ENCODE measurements at places on chromosomes 11 and 22. TPM values are rescaled to one million over a fixed set of nuclear protein-coding genes. Genes with fewer than 3 reads are reported as not detected.

Gene MMP7
- total RNA-seq, result 57.1 TPM

Gene SNX32
- total RNA-seq, result not detected

GRCh38 chr11:35157814-35158700 is 19.1 kb downstream of the CD44 start:
- DNase-seq, result no peak

DNA sequence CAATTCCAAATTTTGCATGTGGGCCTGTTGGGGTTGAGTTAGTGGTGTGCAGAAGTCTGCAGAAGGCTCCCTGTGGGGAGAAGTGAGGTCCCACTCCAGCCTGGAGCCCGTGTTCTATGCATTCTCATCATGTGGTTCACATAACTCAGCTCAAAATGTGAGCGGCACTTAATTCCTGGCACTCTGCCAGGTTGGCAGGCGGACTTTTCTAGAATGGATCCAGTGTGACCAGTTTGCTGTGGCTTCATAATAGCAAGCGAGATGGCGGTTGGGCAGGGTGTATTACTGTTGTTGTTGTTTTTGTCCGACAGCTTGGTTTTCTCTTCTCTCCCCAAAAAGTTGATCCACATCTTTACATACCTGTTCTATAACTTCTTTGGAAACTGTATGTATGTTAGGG is 146.8 kb upstream of the TTC12 start:
- DNase-seq, result no peak
